ENCODE measurements at places on chromosomes 2 and 18.

DNA sequence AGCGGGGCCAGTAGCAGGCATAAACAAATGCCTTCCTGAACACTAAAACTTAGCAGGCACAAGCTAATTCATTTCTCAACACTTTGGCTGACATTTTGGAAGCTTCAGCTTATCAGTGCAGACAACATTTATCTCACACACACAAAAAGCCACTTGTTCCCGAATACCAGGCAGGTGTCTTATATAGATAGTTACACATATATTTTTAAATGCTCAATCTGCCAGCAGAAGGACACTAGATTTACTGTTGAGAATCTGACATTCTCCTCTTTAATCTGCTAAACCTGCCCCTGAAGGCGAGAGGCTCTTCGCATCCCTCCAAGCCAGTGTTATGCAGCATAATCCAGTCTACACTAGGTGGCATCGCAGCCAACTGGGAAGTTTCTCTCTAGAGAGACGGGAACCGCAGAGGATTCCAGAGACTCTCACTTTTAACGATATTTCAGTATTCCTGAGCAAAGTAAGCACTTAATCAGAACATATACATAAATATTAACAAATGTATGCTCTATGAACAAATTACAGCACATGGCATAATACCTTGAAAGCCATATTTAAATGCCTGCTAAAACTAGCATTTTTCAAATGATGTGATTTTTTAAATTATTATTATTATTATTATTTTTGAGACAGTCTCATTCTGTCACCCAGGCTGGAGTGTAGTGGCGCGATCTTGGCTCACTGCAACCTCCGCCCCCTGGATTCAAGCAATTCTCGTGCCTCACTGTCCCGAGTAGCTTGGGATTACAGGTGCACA lies 90.2 kb upstream of the SCG2 start:
- DNase-seq = peak; percentile 57

- DNase-seq = no peak
These were observed 72.4 kb upstream of the NPAS2 start for GRCh38 chr2:100747551-100747950.

DNA sequence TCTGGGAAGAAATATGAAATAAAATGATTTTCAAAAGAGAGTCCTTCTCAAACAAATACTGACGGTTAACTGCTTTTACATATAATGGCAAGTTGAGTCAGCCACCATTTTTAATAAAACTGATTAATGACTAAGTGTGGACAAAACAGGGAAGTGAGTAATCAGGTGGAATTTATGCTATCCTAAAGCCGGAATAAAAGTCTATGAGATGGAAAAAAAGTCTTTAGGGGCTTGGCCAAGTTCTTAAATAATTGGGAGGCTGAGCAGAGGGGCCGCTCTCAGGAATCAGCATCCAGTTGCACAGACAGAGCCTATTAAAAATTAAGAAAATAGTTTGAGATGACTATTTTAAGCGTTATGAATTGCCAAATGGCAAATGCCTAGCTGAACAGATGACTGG lies 58.6 kb upstream of the AFF3 start:
- no peak for DNase-seq

DNA sequence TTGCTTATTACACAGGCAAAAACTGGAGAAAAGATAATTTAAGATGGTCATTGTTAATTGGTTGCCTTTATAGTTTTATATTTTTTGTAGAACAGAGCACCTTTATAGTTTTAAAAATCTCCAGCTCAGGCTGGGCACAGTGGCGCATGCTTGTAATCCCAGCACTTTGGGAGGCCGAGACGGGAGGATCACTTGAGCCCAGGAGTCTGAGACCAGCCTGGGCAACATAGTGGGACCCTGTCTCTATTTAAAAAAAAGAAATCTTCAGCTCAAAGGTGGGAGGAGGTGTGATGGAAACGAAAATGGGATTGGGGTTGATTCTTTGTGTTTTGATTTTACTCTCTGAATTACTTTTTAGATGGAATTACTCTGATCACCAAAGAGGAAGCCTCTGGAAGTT lies 85.4 kb downstream of the XRCC5 start:
- DNase-seq = no peak

GRCh38 chr2:41905597-41906337 lies 142.1 kb upstream of the PKDCC start:
- DNase-seq = no peak

- peak; percentile 64 for DNase-seq
These were observed 58.4 kb downstream of the GYPC start for GRCh38 chr2:126714191-126714965.

DNA sequence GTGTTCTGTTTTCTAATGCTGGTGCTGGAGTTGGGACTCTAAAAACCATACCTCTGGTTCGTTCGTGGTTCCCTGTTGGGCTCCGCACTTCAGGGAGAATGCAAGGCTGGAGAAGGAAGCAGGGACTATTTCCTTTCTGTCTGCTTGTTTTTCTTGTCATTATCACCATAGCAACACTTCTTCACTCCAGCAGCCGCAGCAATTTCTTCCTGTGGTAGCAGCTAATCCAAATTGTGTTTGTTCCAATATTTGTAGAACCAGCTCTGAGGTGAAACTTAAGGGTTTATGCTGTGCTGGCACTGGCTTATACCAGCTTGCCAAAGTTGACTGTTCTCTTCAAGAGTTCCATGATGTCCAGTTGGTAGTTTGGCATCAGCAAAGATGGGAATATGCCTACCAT lies 301.4 kb upstream of the SYT4 start:
- no peak for DNase-seq

DNA sequence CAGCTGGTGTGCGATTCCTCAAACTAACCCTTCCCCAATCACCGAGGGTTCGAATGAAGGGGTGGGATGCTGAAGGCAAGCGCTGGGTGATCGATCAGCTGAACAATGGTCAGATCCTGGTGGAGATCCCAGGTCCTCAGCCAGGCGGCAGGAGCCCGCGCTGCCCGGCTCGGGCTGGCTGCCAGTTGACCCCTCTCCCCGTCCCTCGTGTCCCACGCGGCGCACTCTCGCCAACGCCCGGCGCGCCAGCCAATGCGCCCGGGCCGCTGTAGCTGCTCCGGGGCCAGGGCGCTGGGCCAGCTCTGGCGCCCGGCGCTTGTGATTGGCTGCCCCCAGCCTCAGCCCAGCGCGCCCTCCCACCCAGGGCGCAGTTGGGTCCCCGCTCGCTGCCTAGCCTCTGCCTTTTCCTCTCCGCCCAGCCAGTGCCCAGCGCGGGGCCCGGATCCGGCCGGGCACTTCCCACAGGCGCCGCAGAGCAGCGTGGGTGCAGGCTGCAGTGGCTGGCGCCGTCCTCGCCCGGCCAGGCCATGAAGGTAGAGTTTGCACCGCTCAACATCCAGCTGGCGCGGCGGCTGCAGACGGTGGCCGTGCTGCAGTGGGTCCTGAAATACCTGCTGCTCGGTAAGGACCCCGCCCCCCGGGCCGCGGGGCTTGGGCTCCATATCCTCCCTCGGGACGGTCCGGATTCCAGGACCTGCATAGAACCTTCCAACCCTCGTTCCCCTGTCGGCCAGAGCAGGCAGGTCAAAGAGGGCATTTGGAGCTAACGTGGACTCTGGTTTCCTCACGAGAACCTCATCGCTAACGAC lies at the start of gene MOGAT1:
MOGAT1 (plus strand) TSS at position 400 of the 809 bp plus-strand sequence; CDS start at position 528, 128 bp downstream.
- peak; percentile 60 for DNase-seq

GRCh38 chr2:169542433-169542832 lies 31.2 kb downstream of the FASTKD1 start:
- DNase-seq = no peak

DNA sequence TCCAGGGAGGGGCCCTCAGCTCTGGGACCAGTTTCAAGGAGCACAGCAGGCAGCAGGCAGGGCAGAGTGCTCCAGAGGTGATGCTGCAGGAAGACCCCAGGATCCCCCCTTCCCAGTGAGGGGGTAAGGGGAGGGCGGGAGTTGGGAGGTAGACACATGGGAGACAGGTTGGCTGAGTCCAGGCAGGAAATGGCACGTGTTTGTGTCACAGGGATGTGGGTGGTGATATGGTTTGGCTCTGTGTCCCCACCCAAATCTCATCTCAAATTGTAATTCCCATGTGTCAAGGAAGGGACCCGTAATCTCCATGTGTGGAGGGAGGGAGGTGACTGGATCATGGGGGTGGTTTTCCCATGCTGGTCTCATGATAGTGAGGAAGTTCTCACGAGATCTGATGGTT lies 25.2 kb upstream of the OTOS start:
- no peak for DNase-seq

GRCh38 chr2:121356058-121356640 lies 71.1 kb upstream of the TFCP2L1 start:
- DNase-seq = peak; percentile 79

DNA sequence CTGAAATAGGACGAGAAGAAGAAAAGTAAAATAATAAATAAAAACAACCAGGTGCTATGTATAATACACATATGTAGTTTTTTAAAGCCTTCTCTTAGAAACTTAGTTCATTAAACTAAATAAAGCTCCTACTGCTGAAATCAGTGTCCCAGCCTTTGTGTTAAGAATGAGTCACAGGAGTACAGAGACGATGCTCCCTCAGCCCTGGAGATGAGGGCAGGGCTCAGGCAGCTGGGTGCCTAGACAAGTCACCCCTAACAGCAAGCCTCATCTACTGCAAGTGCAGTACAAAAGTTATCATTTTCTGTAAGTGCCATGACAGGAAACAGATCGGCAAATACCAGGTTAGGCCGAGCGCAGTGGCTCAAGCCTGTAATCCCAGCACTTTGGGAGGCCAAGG lies 18.2 kb downstream of the KIDINS220 start:
- no peak for DNase-seq

DNA sequence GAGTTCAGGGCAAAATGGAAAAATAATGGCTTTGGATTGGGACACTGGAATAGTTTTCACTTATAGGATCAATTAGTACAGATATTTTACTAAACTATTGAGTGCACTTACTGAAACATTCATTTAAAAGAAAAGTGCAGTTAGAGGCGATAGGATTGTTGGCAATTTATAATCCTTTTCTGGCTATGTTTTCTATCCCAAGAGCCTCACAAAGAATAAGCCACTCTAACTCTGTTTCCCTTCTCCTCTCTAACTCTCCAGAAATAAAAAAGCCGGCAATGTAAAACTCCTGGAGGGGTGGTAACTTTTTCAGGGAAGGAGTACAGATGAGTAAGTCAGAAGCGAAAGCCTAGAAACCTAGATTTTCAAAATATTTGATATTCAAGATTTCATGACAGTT lies 91.3 kb downstream of the EPHA4 start:
- DNase-seq = no peak

GRCh38 chr18:47593744-47594472 lies 336.6 kb downstream of the SMAD2 start:
- DNase-seq = no peak

DNA sequence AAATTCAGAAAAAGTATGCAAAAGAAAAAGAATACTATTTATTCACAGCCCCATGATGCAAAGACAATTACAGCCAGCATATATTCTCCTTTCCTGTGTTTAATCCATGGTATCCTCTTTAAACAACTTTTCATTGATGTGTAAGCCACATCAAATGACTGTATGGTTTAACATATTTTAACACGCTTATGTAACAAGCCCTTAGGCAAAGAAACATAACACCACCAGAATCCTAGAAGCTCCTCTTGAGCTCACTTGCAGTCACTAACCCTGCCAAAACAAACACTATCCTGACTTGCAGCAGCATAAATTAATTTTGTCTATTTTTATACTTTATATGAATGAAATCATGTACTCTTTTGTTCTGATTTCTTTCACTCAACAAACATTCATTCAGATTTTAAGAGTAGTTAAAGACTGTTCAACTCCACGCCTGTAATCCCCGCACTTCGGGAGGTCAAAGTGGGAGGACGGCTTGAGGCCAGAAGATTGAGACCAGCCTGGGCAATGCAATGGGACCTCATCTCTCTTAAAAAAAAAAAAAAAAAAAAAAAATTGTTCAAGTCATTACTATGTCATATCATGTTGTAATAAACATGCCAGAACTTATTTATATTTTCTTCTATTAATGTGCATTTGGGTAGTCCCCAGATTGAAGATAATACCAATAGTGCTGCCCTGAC lies 226.3 kb downstream of the NBAS start:
- no peak for DNase-seq

GRCh38 chr18:23953984-23954383 lies 60.6 kb upstream of the TTC39C start:
- no peak for DNase-seq

DNA sequence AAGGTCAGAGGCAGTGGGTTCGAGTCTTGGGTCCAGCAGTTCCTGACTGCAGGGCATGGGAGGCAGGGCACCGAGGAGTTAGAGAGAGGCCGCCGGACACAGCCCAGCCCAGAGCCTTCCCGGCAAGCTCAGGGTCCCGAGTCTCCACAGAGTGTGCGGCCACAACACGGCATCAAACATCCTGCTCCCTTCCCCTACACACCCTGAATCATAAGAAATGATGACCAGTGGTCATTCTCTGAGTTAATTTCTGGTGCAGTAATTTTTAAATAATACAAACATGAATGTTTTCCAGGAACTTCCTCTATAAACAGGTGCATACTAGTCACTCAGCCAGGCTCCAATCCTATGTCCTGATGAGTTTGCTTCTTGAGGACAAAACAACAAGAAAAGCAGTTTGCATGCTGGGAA lies 118.0 kb downstream of the PXDN start:
- no peak for DNase-seq

GRCh38 chr2:46825939-46826568 lies 89.6 kb downstream of the MCFD2 start:
- no peak for DNase-seq

- DNase-seq = no peak
These were observed 382.3 kb downstream of the FIGN start for GRCh38 chr2:163353551-163353950.

GRCh38 chr2:1837022-1837421 lies 92.7 kb upstream of the PXDN start:
- no peak for DNase-seq

GRCh38 chr2:29054430-29054829 lies 19.9 kb downstream of the PCARE start:
- DNase-seq = no peak

- no peak for DNase-seq
These were observed 18.7 kb upstream of the MTCL1 start for GRCh38 chr18:8686611-8687010.

- no peak for DNase-seq
These were observed 164.7 kb downstream of the DNAH7 start for GRCh38 chr2:195903956-195904355.

DNA sequence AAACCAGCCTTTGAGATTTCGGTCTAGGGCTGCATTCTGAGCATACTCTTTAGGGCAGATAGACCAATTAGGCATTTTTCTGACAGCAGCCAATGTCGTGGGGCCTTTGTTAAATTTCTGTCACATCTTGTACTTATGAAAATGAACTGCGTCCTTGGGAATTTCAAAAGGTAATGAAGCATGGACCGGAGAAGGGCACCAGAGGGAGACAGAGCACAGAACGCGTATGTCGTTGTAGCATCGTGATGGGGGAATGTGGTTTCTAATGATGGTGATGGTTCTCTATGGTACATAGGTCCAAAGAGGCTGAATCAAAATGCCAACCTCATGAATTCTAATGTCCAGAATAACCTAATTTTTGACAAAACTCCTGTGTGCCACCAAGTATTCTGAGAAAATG lies 483.9 kb upstream of the CRIM1 start:
- DNase-seq = no peak

GRCh38 chr18:10370716-10371115 lies 83.7 kb upstream of the APCDD1 start:
- no peak for DNase-seq
